ENCODE measurements at places on chromosomes 13 and 19.

DNA sequence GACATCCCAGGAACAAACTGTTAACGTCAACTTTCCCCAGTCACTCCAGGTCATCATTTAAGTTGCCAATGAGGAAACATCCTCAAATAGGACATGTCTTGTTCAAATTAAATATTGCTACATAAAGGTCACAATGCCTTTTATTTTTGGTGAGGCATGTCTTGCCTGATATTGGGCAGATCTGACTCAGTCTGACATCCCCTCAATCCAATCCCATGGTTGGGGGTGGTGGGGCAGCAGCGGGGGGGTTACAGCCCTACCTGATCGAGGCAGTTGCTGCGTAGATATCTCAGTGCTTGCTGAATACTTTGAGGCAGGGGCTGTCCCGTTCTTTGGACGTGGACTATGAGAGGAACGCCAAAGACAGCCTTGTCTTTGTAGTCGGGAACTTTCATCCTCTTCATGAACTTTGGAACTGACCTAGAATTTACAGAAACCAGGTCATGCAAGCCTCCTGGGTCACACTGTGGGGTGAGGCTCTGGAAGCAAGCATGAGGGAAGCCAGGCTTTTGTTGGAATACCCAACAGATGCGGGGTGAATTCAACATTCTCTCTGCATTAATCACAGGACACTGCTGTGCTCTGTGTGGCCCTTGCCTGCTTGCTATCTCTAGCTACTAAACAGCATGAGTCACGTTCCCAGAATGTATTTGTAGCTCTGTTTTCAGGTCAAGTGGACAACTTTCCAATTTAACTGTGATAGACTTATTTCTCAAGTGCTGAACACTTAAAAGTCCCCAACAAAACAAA is 109.8 kb downstream of the KL start:
- no peak for DNase-seq

DNA sequence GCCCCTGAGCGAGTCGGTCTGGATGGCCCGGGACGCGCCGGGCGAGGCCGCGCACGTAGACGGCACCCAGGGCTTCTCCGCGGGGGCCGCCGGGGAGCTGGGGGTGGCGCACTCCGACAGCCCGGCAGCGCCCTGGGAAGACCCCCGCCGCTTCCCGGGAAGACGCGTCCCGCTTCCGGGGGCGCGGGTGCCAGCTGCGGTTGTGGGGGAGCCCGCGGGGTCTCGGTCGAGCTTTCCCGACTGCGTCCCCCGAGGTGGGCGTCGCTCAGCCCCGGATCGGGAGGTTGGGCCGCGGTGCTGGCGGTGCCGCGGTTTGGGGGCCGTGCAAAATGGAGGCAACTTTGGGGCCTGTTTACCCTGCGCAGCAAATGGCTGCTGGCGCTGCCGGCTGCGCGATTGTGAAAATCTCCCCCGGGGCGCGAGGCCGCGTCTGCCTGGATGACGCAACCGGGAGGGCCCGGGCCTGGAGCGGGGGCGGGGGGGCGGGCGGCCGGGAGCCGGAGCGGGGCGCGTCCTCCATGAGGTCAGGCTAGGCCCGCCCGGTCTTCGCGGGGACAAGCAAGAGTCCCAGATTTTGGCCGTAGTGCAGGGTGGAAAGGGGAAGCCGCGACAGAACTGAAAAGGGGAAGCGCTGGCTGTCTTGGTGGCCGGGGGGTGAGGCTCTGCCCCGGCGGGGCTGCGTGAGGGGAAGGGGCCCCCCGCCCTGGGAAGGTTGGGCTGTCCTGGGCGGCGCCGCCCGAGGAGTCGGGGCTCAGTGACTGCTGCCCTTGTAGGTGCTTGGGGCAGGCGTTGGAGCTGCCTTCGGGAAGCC is 11.3 kb downstream of the PEAK3 start:
- peak; percentile 84 for DNase-seq

DNA sequence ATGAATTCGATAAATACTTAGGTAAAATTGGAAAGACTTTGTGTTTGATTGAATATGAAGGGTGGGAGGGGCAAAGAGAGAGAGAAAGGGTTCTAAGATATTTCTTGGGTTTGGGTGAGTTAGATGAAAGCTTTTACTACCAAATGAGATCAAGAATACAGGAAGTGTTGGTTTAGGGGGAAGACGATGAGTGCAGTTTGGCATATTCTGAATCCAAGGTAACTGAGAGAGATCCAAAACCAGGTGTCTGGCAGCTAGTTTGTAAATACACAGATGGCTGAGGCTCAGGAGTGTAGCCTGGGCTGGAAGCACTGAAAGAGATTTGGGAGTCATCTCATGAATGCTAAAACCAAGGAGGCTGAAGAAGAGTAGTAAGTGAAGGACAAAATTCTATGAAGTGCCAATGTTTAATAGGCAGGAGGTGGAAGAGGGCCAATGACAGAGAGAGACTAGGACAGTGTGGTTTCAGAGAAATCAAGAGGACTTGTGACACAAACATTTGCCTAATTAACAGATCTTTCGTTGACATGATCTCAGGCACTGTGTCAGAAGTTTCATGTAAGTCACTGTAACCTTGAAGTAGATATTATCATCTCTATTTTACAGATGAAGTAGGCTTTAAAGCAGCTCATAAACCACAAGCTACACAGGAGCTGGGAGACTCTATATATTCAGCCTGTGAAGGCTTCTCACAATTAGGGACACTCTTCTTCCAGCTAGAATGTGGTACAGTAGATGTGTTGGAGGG is 70.2 kb upstream of the ZDHHC20 start:
- no peak for DNase-seq

DNA sequence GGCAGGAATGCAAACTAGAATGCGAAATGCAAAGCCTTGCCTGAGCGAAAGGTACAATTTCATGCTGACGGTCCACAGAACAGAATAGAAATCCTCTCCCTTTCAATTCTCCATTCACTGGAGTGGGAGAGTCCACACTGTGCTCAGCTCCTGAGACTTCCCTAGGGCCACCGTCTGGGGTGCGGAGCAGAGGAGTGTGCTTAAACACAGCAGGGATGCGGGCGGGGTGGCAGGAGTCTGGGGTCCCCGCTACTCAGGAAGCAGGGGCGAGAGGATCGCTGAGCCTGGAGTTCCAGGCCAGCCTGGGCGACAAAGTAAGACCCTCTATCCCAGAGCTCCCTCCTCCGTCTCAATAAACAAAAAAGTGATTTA is 552 bp upstream of the ZNF816 start:
- DNase-seq: no peak

- DNase-seq: no peak
Measured at GRCh38 chr13:89930861-89931260, 1416.6 kb upstream of the MIR17HG start.

DNA sequence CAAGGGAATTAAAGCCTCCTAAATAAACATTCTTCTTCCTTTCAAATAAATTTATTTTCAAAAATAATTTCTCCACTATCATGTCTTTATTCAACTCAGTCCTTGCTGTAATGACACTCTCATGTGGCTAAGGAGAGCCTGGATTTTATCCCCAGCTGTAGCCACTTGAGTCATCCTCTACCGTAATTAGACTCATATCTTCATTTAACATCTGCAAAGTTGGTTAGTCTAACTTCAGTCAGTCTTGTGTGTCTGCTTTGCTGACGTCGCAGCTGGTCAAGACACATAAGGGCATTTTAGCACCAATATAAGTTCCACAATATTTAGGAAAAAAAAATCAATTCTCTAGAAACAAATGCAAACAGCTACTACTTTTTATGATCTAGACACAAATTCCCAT is 776.4 kb upstream of the ATXN8OS start:
- DNase-seq: no peak

DNA sequence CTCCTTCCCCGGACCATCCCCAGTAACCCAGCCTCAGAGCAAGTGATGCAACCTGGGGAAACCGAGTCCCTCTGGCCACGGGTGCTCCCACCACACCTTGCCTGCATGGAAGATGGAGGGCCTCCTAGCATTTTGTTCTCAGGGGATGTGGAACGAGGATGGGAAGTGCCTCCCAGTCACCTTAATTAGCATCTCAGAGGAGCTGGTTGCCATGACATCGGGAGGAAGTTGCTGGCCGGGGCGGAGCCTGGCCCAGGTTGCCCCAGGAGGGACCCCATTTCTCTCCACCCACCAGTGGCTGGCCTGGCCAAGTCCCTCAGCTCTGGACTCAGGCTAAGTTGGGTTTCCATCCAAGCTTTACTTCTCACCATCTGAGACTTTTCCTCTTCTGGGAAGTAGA is 24.1 kb upstream of the PTPRS start:
- DNase-seq: no peak

DNA sequence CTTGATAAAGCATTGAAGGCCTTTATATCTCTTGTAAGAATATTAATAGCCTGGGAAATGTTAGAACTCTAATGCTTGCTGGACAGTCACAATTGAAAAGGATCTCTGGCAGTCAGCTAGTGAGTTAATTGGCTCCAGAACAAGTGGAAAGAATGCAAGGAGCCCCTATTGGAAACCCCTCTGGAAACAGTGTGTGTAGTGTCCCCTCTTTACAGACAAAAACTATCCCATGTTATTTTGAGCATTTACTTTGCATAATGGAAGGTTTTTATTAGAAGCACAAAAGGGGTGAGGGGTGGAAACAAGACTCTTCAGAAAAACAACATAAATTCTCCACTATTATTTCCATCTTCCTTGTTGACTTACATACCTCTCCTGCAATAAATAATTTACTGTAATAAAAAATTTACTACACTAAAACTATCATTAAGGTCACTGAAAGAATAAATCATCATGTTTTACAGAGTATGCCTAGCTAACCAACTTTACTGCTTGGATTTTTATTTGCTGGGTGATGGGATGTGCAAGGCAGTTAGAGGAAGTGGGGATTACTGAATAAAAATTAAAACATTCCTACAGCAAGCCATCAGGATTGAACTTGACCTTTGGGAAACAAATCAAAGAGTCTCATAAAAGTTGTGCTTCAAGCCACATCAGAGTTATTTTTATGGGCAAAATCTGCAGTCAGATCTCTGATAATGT is 610.4 kb downstream of the TBC1D4 start:
- no peak for DNase-seq

GRCh38 chr13:41107104-41107571 is 25.5 kb downstream of the KBTBD6 start:
- no peak for DNase-seq

GRCh38 chr13:102117175-102117831 is 284.5 kb downstream of the FGF14 start:
- no peak for DNase-seq

GRCh38 chr19:52716522-52716921 is 18.3 kb downstream of the ZNF611 start:
- DNase-seq: no peak

GRCh38 chr13:59680429-59681024 is 483.2 kb downstream of the DIAPH3 start:
- DNase-seq: no peak

DNA sequence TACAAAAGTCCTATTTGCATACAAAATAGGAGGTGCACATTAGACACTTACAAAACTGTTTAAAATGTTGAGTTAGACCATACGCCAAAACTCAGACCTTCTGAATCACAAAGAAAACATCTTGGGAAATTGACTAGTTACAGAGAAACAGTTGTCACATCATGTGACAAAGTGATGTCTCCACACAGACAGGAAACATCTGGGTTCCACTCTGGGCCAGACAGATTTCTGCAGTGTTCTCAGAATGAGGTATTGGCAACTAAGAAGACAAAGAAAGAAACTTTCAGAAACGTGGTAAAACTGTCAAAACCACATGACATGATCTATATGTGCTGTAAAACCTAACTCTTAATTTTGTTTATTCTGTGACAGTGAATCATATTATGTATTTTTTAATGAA is 6.7 kb downstream of the ZNF793 start:
- DNase-seq: no peak

GRCh38 chr13:36357231-36357630 is 11.0 kb upstream of the SPART start:
- DNase-seq: no peak

GRCh38 chr13:31064636-31065035 is 97.1 kb downstream of the HSPH1 start:
- DNase-seq: no peak

DNA sequence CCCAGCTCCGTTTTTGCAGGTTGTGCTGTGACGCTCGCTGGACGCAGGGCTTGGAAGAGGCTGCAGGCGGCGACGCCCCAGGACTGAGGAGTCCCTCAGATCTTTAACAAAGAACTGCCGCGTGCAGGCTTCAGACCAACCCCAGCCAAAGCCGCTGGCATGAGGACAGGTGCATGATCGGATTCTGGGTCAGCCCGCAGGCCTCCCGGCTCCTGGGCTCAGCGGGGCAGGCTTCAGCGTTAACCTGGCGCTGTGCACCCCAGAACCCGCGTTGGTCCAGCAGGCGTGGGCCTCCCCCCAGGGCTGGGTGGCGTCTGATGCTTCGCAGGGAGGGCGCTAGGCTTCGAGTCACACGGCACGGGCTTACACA is 920 bp upstream of the TIMM13 start:
- DNase-seq: no peak

- DNase-seq: no peak
Measured at GRCh38 chr13:47109028-47109427, 212.2 kb upstream of the HTR2A start.

DNA sequence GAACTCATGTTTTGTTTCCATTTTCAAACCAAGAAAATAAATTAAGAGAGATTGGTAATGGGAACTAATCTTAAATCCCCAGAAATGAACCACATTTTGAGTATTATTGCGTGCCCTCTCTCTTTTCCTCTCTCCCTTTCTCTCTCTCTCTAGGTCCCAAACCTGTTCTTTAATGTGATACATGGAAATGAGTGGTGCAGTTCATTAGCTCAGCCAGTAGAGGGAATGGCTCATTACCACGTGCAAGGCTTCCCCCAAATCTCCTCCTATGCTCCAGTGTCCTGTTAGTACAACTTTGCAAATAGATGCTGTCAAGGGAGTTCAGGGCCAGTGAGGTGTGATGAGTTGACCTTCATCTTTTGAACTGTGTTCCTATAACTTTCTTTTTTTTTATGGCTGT is 178.4 kb downstream of the FGF9 start:
- no peak for DNase-seq

DNA sequence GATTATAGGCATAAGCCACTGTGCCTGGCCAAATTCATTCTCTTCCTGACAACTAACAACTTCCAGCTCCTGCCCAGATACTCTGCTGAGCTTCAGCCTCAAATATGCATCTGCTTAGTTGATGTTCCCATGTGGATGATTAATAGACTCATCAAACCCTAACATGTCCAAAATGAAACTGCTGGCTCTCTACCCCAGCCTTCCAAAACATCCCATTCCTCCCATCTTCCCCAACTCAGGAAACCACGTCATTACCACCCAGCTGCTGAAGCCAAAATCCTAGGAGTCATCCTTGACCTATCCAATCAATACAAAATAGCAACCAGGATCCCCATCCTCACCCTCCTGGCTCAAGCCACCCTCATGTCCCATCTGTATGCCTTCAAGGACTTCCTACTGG is 20.9 kb downstream of the POU2F2 start:
- no peak for DNase-seq

GRCh38 chr13:73365681-73366080 is 306.9 kb downstream of the KLF5 start:
- DNase-seq: no peak
